PC-9 (cell line): ENCODE measurements at places on chromosomes 5 and 9. TPM values are rescaled to one million over a fixed set of nuclear protein-coding genes. Genes with fewer than 3 reads are reported as not detected.

PDCD1LG2 gene
- 0.55 and 1.4 TPM in 2 replicates for total RNA-seq

PHF24 gene
- not detected in 2 replicates for total RNA-seq

TMEM215 gene
- total RNA-seq, result not detected in 2 replicates

TAL2 gene
- not detected in 2 replicates for total RNA-seq

DAPK1 gene
- total RNA-seq, result 100 and 158 TPM in 2 replicates

NRG2 gene
- not detected in 2 replicates for total RNA-seq

SHISAL2B gene
- not detected in 2 replicates for total RNA-seq

DNA sequence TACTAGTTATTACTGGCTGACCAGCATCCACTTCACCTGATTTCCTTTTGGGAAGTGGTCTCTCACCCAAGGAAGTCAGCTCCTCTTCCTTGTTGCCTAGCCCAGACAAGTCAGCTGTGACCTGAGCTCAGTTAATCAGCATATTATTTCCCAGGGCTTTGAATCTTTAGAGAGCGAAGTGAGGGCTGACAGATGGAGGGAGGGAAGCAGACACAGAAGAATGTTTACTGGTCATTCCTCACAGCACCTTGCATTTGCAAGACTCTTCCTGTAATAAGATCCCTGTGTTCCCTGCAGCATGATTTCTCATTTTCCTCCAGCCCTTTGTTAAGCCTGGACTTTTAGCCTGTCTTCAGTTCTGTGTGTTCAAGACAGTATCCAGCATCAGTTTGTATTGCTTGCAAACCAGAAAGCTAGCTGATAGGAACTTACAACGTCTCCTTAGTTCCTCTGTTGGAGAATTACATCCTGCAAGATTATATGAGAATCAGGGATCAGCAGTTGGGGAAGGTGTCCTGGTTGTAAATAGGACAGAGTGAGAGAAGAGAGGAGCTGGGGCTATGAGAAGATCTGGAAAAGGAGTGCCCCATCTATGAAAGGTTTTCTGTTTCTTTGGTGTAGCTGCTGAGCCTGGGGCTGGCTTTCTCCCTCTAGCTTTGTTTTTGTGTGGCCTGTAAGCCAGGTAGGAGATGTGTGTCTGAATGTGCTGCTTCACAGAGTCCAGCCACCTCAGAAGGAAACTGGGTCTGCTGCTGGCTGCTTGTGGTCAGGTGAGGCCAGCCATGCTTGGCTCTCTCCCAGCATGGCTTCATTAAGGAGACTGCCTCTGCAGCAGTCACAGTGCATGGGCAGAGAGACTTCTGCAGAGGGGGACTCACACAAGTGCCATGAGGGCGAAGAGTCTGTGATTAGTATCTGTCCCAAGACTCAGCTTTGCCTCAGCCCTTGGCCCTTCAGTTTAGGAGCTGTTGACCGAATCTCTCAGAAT, 50.3 kb downstream of the MAN2A1 start:
- H3K4me3 ChIP-seq, result no peak overlapping the region
- H3K27ac ChIP-seq, result peak overlapping the region; percentile 27; the same call in 1 of the 2 replicates
- H3K4me1 ChIP-seq, result peaks cover 29% of the 10 kb centered on the region
- H3K27me3 ChIP-seq, result no peaks in the 10 kb centered on the region
- H3K36me3 ChIP-seq, result no peaks in the 10 kb centered on the region

GRCh38 chr9:89747596-89747995, 142.8 kb downstream of the GADD45G start:
- no peaks in the 10 kb centered on the region for H3K4me1 ChIP-seq
- no peak overlapping the region for H3K27ac ChIP-seq
- no peak overlapping the region for H3K4me3 ChIP-seq
- no peak for DNase-seq
- peaks cover 77% of the 10 kb centered on the region for H3K27me3 ChIP-seq

- no peaks in the 10 kb centered on the region for H3K36me3 ChIP-seq
- no peak overlapping the region for H3K27ac ChIP-seq
- DNase-seq, result no peak
- H3K4me3 ChIP-seq, result no peak overlapping the region
- no peaks in the 10 kb centered on the region for H3K27me3 ChIP-seq
- H3K4me1 ChIP-seq, result peaks cover 8% of the 10 kb centered on the region
Measured at GRCh38 chr5:142626099-142626498, 59.8 kb downstream of the FGF1 start.

DNA sequence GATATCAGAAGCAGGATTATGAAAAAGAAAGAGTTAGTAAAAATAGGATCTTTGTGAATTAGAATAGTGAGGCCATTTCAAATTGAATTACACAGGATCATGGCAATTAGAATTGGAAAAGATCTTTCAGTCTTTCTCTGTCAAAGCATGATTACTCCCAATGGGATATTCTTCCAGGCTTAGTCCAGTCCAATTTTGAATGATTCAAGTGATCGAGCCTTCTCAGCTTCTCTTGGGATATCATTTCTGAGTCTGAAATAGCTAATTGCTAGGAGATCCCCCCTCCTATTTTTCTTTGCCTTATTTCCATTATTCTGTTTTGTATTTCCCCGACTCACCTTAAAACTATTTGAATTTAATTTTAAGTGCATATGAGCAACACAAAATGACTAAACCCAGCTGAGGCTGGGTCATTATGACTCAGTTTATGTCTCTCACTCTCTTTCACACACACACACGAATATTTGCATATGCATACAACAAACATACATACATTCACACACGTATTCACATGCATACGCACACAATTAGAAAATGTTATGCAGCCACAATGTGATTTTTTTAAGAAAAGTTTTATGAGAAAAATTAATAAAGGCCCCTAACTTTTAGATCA, 34.8 kb upstream of the EFNA5 start:
- no peaks in the 10 kb centered on the region for H3K36me3 ChIP-seq
- no peaks in the 10 kb centered on the region for H3K4me1 ChIP-seq
- H3K27ac ChIP-seq, result no peak overlapping the region
- no peak overlapping the region for H3K4me3 ChIP-seq

GRCh38 chr9:87878989-87879511, 3.6 kb upstream of the SPATA31E1 start:
- peak; percentile 42 for DNase-seq
- no peaks in the 10 kb centered on the region for H3K36me3 ChIP-seq
- H3K27me3 ChIP-seq, result no peaks in the 10 kb centered on the region
- peaks cover 12% of the 10 kb centered on the region for H3K4me1 ChIP-seq
- H3K27ac ChIP-seq, result peak overlapping the region; percentile 72

- no peak overlapping the region for H3K4me3 ChIP-seq
- no peaks in the 10 kb centered on the region for H3K27me3 ChIP-seq
- H3K27ac ChIP-seq, result no peak overlapping the region
Measured at GRCh38 chr9:80504601-80505230, 933.0 kb downstream of the TLE4 start.

DNA sequence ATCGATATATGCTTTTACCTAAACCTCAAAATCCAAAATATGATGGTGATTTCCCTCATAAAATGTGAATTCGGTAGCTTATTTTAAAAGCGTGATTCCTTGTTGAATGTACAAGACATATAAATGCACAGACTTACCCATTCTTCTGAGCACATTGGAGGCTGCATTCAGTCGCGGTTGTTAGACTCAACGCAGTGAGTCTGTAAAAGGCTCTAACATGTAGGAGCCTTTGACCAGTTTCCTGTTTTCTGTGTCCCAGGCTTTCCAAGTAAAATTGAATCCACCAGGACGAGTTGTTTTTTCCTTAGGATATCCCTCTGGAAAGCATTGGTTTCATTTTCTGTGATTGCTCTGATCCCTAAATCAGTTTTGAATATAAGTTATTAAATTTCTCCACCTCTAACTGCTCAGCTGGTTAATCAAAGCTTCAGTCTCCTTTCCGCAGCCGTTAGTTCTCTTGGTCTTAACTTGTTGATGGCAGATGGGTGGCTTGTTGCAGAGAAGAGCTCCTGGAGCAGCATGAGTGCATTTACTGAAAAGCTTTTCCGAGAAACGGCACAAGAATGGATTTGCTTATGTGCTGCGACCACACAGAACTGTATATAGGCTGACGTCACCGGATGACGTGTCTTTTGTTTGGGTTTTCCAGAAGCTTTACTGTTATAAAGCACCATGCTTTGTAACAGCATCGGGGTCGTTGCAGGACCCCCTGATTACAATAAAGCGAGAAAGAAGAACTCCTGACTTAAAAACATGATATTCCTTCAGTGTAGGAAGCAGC, at the start of gene LRRTM2:
Gene LRRTM2, minus strand, starts transcription at position 565 of the 781 bp plus-strand sequence. Its CDS starts 424 bp downstream, at position 141.
- no peak for DNase-seq
- no peak within 1 kb of the TSS for H3K27ac ChIP-seq
- H3K36me3 ChIP-seq, result peaks cover 4% of the 10 kb centered on the region; the same call in 1 of the 2 replicates
- no peaks in the 10 kb centered on the region for H3K27me3 ChIP-seq

DNA sequence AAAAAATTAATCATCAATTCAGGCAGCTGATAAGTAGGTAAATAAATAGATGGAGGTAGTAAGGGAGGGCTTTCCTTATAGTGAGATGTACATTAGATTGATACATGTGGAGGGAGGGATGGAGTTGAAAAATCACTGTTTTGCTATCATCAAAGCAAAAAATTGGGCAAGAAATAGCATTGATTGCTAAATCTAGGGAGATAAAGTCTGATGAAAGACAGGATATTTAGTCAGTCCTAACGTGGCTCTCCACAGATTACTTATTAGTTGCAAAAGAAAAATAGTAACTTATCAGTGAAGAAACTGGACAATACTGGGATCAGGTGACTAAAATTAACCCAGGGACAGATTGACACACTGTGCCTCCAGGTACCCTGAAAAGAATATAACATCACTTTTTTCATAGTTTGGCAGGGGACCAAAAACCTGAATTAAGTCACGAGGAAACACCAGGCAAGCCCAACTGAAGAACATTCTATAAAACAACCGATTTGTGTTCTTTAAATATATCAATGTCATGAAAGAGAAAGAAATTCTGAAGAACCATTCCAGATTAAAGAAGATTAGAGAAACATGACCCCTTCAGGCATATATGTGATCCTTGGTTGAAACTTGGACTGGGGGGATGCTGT, 27.1 kb upstream of the GOLPH3 start:
- H3K4me3 ChIP-seq, result no peak overlapping the region
- H3K36me3 ChIP-seq, result no peaks in the 10 kb centered on the region
- peaks cover 41% of the 10 kb centered on the region for H3K4me1 ChIP-seq
- H3K27ac ChIP-seq, result 0 out of 2 replicates have a peak overlapping the region, but pooled peaks have one; percentile 9

GRCh38 chr9:116187570-116188170, 34.1 kb downstream of the PAPPA start:
- H3K36me3 ChIP-seq, result no peaks in the 10 kb centered on the region
- H3K4me1 ChIP-seq, result peaks cover 28% of the 10 kb centered on the region
- no peak overlapping the region for H3K4me3 ChIP-seq

DNA sequence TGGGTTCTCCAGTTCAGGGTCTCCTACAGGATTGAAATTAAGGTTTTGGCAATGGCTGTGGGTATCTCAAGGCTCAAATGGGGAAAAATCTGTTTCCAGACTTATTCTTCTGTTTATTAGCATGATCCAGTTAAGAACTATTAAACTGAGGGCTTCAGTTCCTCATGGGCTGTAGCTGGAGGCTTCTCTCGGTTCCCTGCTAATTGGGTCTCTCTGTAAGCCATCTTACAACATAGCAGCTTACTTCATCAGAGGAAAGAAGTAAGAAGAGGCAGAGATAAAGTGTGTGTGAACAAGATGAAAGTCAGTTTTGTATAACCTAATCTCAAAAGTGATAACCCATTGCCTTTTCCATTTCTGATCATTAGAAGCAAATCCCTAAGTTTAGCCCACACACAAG, 391.9 kb downstream of the PSAT1 start:
- H3K36me3 ChIP-seq, result no peaks in the 10 kb centered on the region
- DNase-seq, result no peak
- H3K4me3 ChIP-seq, result no peak overlapping the region
- no peaks in the 10 kb centered on the region for H3K4me1 ChIP-seq

DNA sequence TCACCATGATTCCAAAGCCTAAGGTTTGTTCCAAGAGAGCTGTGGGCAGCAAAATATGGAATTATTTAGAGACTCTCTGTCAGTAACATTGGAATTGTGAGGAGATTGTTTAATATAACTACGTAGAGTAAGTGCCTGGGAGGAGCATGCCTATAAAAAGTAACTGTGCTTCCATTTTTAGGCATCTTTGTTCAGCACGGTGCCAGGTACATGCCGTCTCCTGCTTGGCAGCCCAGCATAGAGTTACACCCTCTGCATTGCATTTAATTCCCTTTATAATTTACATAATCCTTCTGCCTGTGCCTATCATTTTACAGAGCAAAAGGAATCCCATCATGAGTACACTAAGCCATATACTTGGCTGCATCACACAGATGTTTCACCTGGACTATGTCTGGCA, 32.1 kb upstream of the ALDH1A1 start:
- H3K27me3 ChIP-seq, result no peaks in the 10 kb centered on the region
- no peak for DNase-seq
- H3K4me1 ChIP-seq, result no peaks in the 10 kb centered on the region
- no peak overlapping the region for H3K4me3 ChIP-seq

DNA sequence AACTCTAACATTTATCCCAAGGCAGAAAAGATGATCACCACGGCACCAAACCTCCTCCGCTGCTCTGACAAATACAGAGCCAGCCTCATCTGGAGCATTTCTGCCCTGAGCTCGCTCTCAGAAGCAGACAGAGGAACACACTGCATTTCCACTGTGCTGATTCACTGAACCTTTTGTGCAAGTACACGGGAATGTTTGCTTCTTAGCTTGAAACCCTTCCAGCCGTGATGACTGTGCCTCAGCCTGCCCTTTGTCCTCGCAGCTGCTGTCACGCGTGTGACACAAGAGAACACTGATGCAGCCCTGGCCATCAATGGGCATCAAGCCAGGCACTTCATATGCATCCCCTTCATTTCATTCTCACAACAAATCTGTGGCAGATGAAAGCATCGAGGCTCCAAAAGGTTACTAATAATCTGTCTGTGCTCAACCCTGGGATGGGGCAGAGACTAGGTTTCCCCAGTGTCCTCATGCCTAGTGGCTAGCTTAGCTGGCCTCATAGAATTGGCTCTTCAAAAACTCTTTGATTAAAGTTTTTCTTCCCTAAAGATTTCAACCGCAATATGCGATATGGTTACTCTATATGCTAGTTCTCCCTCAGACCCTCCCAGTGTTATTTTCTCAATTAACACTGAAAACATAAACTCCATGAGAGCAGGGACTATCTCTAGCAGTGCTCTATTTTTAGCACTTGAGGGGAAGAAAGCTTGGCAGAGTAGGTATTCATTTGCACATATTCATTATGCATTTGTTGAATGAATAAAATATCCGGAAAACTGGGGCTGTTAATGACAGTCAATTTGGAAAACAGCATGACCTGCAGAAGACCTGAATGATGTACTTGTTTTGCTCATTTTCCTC, 7.3 kb downstream of the CDC14B start:
- no peaks in the 10 kb centered on the region for H3K27me3 ChIP-seq
- H3K4me3 ChIP-seq, result peak overlapping the region; percentile 18; the same call in 1 of the 2 replicates
- DNase-seq, result peak; percentile 73
- H3K27ac ChIP-seq, result peak overlapping the region; percentile 32; the same call in 1 of the 2 replicates
- H3K4me1 ChIP-seq, result peaks cover 26% of the 10 kb centered on the region
